ENCODE measurements at places on chromosomes 13 and 19.

GRCh38 chr13:24147570-24147963, 13.0 kb upstream of the SPATA13 start:
- no peak for DNase-seq

- no peak for DNase-seq
Measured at GRCh38 chr13:99782669-99783068, 188.9 kb downstream of the ZIC5 start.

DNA sequence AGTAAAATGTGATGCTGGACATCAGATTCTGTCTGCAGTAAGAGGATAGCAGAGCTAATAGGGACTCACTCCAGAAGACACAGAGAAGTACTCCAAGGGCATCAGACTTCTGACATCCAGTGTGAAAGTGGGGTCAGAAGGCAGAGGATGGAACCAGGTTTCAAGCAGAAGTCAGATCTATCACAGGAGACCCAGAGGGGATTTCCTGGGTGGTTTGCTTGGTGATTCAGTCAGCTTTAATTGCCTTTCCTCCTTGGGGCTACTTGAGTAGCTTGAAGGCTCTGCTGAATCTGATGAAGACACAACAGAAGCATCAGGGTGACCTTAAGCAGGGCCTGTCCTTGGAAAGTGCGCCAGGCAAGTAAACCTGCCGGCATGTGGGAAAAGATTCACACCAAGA, 300.6 kb downstream of the COG6 start:
- no peak for DNase-seq

DNA sequence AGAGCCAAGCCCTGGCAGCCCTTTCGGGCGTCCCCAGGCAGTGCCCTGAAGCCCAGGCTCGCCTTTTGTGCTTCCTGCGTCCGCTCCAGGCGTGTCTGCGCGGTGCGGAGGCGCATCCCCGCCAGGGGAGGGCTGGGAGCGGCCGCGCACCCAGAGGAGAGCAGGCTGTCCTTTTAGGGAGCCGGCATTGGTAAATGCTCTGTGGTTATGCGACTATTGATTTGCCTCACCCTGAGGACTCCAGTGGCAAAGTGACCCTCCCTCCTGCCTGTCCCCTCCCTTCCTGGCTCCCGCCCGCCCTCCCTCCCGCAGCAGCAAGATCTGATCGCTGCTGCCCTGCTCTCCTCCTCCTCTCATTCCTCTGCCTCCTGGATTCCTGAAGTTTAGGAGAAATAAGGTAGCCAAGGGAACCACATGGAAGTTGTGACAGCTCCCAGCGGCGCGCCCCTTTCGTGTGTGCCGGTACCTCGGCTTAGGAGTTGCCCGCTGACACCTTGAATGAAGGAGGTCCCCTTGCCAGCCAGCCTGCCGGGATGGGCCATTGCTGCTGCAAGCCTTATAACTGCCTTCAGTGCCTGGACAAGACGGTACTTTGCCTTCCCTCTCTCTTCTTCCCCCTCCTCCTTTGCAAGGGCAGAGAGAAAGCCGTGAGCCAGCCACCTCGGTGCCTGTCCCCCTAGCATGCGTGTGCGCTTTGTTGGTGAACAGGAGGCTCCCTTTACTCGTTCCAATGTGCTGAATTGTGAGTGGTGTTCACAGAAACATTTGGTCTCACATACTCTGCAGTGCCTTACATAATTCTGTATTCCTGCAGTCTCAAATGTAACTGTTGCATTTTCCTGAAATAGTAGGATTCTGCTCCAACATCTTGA, 166.9 kb downstream of the SLC7A1 start:
- peak; percentile 81 for DNase-seq

DNA sequence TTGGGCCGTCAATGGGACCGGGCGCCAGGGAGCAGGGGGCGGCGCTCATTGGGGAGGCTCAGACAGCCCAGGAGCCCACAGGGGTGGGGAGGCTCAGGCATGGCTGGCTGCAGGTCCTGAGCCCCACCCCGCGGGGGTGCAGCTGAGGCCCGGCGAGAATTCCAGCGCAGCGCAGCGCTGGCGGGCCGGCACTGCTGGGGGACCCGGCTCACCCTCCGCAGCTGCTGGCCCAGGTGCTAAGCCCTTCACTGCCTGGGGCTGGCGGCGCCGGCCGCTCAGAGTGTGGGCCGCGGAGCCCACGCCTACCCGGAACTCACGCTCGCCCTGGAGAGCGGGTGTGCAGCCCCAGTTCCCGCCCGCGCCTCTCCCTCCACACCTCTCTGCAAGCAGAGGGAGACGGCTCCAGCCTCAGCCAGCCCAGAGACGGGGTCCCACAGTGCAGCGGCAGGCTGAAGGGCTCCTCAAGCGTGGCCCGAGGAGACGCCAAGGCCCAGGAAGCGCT, 1227.4 kb downstream of the PCDH17 start:
- DNase-seq, result no peak

- no peak for DNase-seq
Measured at GRCh38 chr13:30843548-30843947, 62.5 kb upstream of the MEDAG start.

- DNase-seq, result no peak
Measured at GRCh38 chr13:106795847-106796246, 227.9 kb upstream of the ARGLU1 start.

- no peak for DNase-seq
Measured at GRCh38 chr19:44744871-44745332, 3.6 kb upstream of the BCL3 start.

DNA sequence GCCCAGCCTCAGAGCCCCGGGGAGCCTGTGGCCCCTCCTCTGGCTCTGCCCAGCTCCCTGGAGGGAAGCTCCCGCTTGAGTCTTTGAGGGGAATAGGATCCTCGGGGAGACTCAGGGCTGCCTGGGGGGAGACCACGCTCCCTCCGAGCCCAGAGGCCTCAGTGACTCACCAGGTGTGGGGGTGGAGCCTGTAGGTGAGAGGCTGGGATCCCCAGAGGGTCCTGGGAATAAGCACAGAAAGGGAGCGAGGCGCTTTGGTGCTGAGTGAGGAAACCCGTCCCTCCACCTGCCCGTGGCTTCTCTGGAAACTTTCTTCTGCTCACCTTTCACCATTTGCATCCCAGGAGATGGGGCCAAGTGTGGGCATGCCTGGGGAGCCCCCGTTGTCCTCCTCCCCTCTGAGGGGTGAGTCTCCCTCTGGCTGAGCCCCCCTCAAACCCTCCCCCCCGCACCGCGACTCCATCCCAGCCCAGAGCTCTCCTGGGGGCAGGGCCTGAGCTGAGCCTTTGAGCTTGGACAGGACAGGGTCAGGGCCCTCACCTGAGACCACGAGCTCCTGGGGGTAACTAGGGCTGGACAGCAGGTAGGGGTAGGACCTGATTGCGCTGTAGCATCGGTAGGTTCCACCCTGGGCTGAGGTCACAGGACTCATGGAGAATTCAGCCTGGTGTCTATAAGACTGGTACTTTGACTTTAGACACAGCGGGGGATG, 2.7 kb downstream of the LILRB5 start:
- DNase-seq, result peak; percentile 8

GRCh38 chr13:40261336-40261735, 405.1 kb downstream of the FOXO1 start:
- DNase-seq, result no peak

- no peak for DNase-seq
Measured at GRCh38 chr19:18074192-18074591, 12.5 kb downstream of the IL12RB1 start.

All from GM03348 (cell line).